ENCODE measurements at places on chromosomes 4 and X.

DNA sequence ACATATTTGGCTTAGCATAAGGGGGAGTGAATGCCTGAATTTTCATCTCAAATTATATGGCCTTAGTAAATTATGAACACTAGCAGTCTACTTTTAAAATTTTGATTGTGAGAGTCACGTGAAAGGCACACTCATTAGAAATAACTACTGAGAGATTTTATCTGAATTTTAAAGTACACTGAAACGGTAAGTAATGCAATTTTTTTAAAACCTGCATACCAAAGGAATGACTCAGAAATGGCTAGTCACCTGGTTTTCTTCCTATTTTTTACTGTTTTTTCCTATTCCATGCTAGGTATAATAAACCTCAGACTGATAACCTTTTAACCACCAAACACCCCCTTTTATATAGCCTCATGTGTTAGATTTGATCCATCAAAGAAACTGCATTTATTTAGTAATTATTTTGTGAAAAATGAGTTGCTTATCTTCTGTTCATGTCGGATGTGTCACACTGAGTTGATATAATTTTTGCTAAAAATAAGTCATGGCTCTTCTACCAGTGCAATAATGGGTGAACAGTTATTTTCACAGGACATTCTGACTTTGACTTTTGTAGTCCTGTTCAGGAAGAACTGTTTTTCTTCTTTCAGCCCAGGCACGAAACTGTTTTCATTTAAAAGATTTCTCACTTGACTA is 40.4 kb downstream of the CPEB2 start:
- DNase-seq, result no peak

DNA sequence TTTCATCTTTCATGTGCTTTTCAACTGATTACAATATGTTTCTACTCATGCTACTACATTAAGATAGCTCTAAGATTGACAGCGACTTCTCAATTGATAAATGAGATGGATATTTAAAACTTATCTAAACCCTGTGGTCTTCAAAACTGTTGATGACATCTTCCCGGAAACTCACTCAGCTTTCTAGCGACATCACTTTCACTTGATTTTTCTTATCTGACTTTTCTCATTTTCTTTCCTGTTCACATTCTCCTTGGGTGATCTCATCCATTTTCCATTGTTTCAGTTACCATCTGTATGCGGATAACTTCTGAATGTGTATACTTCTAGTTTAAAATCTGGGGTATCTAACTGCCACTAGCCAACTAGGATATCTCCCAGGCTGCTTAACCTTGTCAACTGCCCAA is 3.1 kb downstream of the POLR2B start:
- no peak for DNase-seq

DNA sequence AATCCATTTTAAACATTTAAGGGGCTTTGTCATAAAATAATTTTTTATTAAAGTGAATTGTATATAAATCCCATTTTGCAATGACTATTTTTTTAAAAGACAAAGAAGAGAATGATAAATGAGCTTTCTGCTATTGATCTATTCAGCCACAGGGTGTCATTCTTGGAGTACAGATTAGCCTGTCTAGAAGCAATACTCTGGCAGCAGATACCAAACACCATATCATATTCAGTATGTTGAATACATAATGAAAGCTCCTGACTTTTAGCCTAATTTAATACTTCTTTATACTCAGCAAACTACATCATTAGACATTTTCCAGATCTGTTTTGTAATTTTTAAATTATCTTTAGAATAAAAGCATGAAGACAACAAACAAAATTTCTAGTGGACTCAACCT is 496.3 kb downstream of the PDGFC start:
- peak; percentile 61 for DNase-seq

DNA sequence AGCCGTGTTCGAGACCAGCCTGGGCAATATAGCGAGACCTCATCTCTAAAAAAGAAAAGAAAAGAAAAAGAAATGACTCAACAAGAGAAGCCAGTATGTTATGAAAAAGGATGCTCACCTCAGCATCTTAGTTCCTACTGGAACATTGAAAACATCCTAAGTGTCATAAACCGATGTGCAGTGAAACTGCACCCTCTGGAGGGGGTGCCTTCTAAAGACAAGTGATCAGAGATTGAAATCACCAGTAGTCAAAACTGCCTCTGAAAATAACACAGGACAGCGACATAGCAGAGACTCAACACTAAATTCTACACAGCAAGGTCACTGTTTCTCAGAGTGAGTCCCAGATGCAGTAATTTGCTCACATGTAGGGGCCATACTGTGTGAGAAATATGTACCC is 28.0 kb upstream of the ATP6AP2 start:
- no peak for DNase-seq

GRCh38 chr4:25065932-25066590 is 35.3 kb upstream of the LGI2 start:
- DNase-seq, result no peak

GRCh38 chrX:41541386-41541785 is 94.2 kb downstream of the NYX start:
- DNase-seq, result no peak

DNA sequence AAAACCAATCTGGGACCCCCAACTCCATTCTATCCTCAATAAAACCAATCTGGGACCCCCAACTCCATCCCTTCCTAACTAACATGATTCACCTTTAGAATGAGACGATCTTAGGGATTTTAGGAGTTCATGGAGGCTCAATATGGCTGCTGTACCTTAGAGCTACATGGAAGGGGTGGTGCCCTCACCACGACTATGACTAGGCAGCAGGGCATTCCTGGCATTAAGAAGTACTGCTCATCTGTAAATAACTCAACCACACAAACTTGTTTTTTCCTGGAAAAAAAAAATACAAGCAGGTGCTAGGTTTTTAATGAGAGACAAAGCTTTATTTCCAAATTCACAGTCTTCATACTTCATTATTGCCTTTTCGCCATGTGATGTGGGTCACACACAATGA is 346.5 kb upstream of the FAT1 start:
- DNase-seq, result no peak

GRCh38 chr4:72313121-72313520 is 255.9 kb downstream of the ADAMTS3 start:
- DNase-seq, result no peak

GRCh38 chr4:15891312-15891711 is 47.2 kb downstream of the FGFBP1 start:
- DNase-seq, result no peak

DNA sequence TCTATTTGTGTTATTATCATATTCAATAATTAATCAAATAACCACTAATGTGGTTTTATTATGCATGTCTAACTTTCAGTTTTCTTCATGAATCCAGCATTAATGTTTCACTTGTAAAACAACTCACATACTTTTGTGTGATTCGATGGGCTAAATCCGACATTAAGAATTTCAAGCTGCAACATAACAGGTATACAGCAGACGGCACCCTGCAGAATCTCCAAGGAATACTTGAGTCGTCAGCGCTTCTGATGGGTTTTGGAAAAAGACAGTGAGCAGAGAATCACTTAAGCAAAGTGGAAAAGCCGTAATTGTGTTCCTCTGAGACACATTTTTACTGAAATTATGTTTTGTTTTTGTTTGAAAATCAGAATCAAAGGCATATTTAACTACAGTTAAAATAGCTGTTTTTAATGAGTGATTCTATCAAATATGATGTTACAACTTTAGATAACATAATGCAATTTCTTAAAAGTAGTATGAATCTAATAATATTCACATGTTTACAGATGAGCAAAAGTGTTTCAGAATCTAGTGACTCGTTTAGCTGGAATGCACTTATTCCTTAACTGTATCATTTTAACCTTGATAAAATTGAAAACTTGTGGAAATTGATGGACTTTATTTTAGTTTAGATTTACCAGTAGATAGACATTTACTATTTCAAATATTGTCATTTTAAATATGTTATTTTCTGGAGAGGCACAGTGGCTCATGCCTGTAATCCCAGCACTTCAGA is 514.8 kb downstream of the CCSER1 start:
- DNase-seq, result no peak

All from fibroblast of skin of left quadriceps (primary cell).